ENCODE measurements at places on chromosomes 3 and 15. TPM values are rescaled to one million over a fixed set of nuclear protein-coding genes. Genes with fewer than 3 reads are reported as not detected.

RHCG gene
- 5.7 TPM for total RNA-seq

PIERCE2 gene
- total RNA-seq, result 3.6 TPM

STRC gene
- not detected for total RNA-seq

FGD5 gene
- total RNA-seq, result 8.1 TPM

- no peak overlapping the region for H3K4me3 ChIP-seq
- peak overlapping the region; percentile 40 for H3K27ac ChIP-seq
- no peak for DNase-seq
- no peaks in the 10 kb centered on the region for H3K27me3 ChIP-seq
- H3K36me3 ChIP-seq, result no peaks in the 10 kb centered on the region
These were observed 31.9 kb downstream of the SMAD6 start for GRCh38 chr15:66733976-66734375.

- DNase-seq, result no peak
- H3K36me3 ChIP-seq, result no peaks in the 10 kb centered on the region
- no peaks in the 10 kb centered on the region for H3K4me1 ChIP-seq
- H3K27ac ChIP-seq, result no peak overlapping the region
- no peak overlapping the region for H3K4me3 ChIP-seq
- peaks cover 8% of the 10 kb centered on the region for H3K27me3 ChIP-seq
These were observed 42.2 kb downstream of the MUC4 start for GRCh38 chr3:195769551-195769950.

DNA sequence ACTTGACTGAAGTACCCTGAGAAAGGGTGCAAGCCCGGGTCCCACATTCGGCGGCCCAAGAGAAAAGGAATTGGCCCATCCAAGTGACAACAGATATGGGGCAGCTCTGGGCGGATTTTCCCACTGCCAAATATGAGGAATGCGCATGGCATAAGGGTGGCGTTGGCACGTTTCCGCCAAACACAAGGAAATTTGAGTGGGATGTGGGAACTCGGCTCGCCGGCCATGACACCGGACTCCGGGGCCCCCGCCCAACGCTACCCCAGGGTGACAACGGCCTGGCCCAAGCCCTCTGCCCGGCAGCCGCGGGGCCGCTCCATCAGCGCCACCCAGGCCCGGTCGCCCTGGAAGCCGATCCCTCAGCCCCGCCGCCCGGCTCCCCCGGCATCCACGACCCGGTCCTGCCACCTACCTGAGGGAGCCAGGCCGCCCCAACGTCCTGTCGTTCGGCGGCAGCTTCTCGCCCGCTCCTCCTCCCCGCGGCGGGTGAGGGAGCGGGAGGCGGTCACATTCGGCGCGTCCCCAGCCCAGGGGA is 449 bp downstream of the RAF1 start:
- H3K27me3 ChIP-seq, result no peaks in the 10 kb centered on the region
- no peaks in the 10 kb centered on the region for H3K36me3 ChIP-seq
- H3K4me3 ChIP-seq, result peak overlapping the region; percentile 98
- peak; percentile 67 for DNase-seq
- H3K27ac ChIP-seq, result peak overlapping the region; percentile 100

- no peaks in the 10 kb centered on the region for H3K27me3 ChIP-seq
- no peaks in the 10 kb centered on the region for H3K36me3 ChIP-seq
- H3K4me3 ChIP-seq, result no peak overlapping the region
- no peaks in the 10 kb centered on the region for H3K4me1 ChIP-seq
These were observed 52.5 kb upstream of the ATP2B2 start for GRCh38 chr3:10557781-10558373.

DNA sequence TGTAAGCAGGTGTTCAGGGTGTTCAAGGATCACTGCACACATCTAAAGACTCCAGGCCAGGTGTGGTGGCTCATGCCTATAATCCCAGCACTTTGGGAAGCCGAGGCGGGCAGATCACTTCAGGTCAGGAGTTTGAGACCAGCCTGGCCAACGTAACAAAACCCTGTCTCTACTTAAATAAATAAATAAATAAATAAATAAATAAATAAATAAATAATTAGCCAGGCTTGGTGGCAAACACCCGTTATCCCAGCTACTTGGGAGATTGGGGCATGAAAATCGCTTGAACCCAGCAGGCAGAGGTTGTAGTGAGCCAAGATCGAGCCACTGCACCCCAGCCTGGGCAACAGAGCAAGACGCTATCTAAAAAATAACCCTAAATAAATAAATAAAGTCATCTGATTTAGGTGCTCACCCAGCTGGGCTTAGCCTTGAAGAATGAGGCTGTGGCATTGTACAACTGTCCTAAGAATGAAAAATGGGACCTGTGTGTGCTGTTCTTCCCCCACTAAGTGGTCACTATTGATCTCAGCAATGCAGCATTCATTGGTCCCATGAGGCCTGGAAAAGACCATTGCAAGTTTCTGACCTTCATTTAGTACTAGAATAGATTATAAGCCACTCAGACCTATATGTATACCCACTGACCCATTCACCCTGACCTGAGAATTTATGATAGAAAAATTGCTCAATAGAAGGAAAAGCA is 82.8 kb upstream of the ABHD17C start:
- no peak overlapping the region for H3K27ac ChIP-seq
- peaks cover 10% of the 10 kb centered on the region for H3K4me1 ChIP-seq
- no peak overlapping the region for H3K4me3 ChIP-seq
- H3K27me3 ChIP-seq, result no peaks in the 10 kb centered on the region
- DNase-seq, result no peak
- H3K36me3 ChIP-seq, result no peaks in the 10 kb centered on the region

All from stomach (tissue), 19 donors.